ENCODE measurements at places on chromosomes 16 and 17.

GRCh38 chr16:60181536-60181935 is 1447.4 kb upstream of the GOT2 start:
- DNase-seq: no peak

DNA sequence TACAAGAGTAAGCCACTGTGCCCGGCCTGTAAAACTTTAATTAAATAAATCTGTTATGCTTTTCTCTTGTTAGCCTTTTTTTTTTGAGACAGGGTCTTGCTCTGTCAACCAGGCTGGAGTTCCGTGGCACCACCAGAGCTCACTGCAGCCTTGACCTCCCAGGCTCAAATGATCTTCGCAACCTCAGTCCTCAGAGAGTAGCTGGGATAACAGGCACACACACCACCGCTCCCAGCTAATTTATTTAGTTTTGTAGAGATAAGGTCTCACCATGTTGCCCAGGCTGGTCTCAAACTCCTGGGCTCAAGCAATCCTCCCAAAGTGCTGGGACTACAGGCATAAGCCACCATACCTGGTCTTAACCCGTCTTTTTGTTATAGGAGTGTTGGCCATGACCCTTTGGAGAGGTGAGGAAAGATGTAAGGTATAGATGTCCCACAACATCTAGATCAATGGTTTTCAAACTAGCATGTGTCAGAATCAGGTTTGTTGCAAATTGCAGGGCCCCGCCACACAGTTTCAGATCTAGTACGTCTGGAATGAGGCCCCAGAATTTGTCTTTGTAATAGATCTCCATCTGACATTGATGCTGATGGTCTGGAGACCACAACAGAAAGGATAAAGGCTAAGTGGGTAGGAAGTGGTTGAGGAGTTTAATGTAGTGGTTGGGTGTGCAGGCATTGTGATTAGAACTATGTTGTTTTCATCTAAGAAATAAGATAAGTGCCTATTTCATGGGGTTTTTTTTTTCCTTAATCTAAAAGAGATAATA is 4.3 kb upstream of the GGA2 start:
- no peak for DNase-seq

- DNase-seq: peak; percentile 43
Observed at GRCh38 chr17:48510761-48511604, 19.8 kb downstream of the HOXB1 start.

- no peak for DNase-seq
Observed at GRCh38 chr17:69581061-69581961, 166.8 kb downstream of the MAP2K6 start.

GRCh38 chr17:44892250-44892649 is 7.0 kb downstream of the EFTUD2 start:
- DNase-seq: no peak

DNA sequence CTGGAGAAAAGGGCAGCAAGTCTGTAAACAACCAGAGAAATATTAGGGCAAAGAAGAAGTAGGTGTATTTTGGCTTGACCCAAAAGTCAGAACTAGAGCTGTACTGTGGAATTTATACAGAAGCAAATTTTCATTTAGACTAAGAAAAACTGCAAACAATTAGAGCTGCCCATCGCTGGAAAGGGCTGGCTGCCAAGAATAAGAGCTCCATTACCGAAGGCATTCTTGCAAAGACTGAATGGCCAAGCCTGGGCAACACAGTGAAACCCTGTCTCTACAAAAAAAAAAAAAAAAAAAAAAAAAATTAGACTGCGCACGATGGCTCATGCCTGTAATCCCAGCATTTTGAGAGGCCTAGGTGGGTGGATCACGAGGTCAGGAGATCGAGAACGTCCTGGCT is 53.9 kb upstream of the TMC5 start:
- DNase-seq: no peak

GRCh38 chr17:65364438-65364837 is 197.0 kb downstream of the AXIN2 start:
- no peak for DNase-seq

DNA sequence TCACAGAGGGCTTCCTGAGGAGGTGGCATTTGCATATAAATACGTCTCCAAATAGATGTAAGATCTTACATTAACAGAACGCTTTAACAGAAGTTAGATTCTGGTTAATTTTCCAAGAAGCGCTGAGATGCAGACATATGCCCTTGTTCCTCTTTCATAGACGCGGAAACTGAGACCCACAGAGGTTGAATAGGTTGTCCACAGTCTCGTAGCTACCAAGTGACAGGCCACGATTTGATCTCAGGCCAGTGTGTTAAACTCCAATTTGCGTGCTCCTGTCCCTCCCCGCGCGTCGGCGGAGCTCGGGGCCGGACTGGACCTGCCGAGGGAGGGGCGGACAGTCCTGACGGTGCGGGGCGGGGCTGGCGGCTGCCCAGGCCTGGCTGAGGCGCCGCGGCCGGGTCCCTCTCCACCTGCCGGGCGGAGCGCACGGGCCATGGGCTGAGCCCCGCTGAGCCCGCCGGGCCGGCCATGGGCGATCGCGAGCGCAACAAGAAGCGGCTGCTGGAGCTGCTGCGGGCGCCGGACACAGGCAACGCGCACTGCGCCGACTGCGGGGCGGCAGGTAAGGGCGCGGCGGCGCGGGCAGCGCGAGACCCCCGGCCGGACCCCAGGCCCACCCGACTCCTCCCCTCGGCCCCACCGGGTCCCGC is at the start of gene ADAP2:
ADAP2 (plus strand) TSS at position 402 of the 653 bp plus-strand sequence; CDS start at position 472, 70 bp downstream.
- DNase-seq: no peak

- DNase-seq: no peak
Observed at GRCh38 chr17:37405955-37406634, 541 bp downstream of the ACACA start.

DNA sequence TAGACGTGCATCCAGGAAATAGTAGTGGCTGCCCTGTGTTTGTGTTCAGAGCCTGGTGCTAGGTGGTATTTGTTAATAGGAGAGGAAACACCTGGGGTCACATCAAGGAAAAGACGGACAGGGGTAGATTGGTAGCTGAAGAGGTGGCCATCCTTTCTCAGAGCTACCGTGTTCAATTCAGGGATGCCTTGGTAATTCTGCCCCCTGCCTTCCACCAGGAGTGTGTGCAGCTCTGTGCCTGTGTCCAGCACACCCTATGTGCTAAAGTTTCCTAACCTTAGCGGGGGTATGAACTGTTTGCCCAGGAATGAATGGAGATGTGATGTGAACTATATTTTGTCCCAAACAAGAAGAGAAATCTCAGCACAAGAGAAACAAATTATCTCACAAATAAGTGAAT is 174.1 kb upstream of the MPHOSPH6 start:
- DNase-seq: no peak

DNA sequence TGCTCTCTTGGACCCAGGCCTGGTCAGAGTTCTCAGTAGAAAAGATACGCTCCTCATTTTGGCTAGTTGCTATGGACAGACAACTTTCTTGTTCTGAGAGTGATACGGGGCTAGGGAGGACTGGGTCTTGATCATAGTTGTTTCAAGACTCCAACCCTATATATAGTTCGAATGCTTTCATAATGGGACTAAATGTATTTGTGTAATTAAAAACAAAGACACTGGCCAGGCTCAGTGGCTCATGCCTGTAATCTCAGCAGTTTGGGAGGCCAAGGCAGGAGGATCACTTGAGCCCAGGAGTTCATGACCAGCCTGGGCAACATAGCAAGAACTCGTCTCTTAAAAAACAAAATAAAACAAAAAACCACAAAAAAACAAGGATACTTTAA is 17.7 kb downstream of the SLC7A6 start:
- DNase-seq: no peak

GRCh38 chr17:34420254-34420766 is 57.3 kb upstream of the CCL1 start:
- peak; percentile 78 for DNase-seq

DNA sequence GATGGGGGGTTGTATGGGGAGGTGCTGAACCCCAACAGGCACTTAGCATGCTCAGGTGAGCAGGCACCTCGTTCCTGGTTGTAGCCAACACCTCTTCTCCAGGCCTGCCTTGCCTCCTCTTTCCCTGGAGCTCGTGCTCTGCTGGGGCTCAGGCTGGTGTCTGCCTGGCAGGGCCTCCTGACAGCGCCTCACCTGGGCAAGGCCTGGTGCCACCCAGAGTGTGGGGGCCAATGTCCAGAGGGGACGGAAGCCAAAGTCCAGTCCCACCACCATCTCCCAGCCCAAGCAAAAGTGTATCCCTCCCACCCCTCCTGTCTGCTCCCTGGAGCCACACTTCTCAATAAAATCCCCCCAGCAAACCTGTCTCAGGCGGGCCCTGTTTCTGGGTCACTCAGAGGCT is 304.2 kb upstream of the TNRC6C start:
- no peak for DNase-seq

DNA sequence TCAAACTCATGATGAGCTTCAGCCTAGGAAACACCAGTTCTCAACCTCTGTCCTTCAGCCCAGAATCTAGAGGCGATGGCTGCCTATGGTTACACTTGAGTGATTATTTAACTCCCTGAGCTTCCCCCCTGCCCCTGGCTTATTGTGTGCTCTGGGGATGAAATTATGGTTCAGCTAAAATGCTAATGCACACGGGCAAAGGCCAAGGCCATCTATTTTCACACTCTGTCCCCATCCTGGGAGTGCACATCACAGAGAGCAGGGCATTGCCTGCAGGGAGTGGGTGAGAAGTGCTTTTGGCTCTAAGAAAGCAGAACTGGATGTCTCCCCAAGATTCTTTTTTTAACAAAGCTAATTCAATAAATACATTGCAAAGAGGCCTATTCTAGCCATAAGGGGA is 21.6 kb upstream of the CACNG5 start:
- no peak for DNase-seq

- DNase-seq: no peak
Observed at GRCh38 chr17:19022128-19022527, 17.6 kb upstream of the FAM83G start.

- DNase-seq: peak; percentile 12
Observed at GRCh38 chr16:48608871-48609651, 919 bp downstream of the N4BP1 start.

GRCh38 chr16:86381491-86381890 is 128.8 kb upstream of the FOXF1 start:
- no peak for DNase-seq

- no peak for DNase-seq
Observed at GRCh38 chr17:82384051-82384729, 12.6 kb downstream of the UTS2R start.

GRCh38 chr16:81715358-81716196 is 63.5 kb upstream of the PLCG2 start:
- DNase-seq: no peak

DNA sequence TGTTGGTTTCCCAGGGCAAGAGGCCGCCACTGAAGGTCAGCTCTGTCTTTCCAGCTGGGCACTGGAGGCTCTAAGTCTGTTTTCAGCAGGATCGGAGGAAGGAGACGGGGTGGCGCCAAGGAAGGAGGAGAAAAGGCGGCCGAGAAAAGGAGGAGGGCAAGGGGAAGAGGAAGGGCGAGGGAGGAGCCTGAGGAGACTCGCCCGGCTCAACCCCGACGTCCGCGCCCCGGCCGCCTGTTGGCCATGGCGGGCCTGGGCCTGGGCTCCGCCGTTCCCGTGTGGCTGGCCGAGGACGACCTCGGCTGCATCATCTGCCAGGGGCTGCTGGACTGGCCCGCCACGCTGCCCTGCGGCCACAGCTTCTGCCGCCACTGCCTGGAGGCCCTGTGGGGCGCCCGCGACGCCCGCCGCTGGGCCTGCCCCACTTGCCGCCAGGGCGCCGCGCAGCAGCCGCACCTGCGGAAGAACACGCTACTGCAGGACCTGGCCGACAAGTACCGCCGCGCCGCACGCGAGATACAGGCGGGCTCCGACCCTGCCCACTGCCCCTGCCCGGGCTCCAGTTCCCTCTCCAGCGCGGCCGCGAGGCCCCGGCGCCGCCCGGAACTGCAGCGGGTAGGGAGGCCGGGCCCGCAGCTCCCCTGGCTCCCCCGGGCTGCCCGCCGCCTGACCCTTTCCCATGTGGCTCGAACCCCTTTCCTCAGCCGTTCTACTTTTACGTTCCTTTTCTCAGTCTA is at the start of gene RNF135:
RNF135 (plus strand) TSS at position 209 of the 737 bp plus-strand sequence; CDS start at position 244, 35 bp downstream.
- DNase-seq: peak; percentile 96

DNA sequence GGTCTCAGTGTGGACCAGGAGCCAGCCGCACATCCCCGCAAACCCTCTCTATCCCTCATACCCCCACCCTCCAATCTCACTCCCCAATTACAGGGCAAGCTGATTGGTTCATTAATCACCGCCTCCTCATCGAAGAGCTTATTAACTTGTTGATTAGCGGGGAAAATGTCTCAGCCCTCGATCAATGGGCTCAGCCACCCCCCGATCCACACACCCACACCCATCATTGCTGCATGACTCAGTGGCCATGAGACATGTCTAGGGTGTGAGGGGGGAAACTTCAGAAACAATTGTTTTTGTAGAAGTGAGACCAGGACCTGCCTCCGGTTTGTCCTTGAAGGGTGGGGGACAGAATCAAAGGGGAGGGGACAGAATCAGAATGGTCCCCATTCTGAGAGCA is 2.5 kb upstream of the PYY start:
- no peak for DNase-seq

GRCh38 chr16:80976946-80977345 is 29.7 kb downstream of the CMC2 start:
- no peak for DNase-seq

DNA sequence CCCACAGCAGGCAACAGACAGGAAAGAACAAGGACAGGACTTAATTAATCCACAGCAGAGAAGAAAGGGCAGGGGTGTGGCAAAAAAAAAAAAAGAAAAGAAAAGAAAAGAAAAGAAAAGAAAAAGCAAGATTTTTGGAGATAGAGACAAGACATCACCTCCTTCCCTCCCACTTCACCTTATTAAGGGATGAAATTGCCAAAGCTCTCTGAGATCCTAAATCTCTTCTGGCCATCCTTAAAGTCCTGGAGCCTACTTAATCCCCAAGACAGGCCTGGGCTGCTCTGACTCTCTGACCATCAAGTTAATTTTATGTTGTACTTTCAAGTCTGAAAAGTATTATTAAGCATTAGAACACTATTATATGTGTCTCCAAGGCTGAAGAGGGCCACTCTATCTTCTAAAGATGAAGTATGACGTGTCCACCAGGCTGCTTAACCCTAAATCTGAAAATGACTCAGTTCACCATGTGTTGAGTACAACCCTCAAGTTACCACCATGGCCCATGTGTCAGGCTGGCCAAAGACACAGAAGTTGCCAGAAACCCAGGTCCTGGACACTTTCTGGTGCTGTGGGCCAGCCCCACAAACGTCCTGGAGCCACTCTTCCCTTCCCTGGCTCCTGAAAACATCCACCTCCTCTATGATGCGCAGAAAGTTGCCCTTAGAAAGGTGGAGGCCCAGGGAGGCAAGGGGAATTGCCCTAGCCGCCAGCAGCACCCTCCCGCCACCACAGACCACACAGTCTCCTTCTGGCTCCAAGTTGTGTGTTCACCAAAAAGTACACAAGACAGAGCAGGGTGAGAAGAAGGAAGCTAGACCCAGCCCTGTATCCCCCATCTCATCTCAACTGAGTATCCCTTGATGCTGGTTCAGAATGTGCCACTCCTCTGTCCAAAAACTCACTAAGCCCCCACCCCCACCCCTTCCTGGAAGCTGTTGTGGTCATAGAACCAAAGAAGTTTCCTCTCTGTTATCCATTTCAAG is 2.7 kb downstream of the SOCS1 start:
- peak; percentile 31 for DNase-seq

- DNase-seq: no peak
Observed at GRCh38 chr16:56336071-56336688, 89.2 kb downstream of the AMFR start.

- peak; percentile 36 for DNase-seq
Observed at GRCh38 chr17:41013181-41013580, 4.3 kb upstream of the KRTAP3-1 start.

GRCh38 chr17:33303254-33303653 is 10.2 kb upstream of the ASIC2 start:
- DNase-seq: no peak
